ENCODE measurements at places on chromosomes 4 and X.

DNA sequence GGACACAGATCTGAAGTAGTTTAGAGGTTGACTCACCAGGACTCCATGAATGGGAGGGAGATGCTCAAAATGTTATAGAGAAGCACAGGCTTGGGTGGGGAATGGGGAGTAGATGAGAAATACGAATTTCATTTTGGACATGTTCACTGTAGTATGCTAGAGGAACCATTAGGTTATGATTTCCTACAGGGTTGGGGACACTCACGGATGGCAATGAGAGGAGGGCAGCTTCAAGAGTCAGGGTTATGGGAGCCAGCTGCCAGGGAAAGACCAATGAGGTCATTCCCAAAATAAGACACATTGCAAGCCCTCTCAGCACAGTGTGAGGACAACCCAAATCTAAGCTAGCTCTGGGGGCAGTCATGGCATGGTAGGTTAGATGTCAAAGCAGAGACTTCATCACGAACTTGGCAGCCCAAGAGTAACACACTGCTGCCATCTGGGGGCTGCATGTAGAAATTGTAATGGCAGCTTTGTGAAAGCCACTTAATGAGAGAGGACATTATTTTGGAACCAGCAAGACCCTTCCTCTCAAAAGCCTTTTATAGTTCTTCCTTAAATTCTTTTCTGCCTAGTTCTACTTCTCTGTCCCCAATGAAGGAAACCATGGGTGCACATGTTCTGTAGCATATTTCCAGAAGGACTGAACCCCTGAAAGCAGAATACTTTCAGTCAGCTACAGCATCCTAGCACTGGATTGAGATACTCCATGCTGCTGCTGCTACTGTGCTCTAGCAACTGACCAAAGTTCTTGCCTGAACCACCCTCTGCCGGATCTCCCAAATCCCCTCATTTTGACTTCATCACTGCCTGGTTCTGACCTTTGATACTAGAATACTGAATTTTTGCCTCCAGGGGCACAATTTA lies 16.2 kb upstream of the ZCCHC12 start:
- DNase-seq: peak; percentile 26

DNA sequence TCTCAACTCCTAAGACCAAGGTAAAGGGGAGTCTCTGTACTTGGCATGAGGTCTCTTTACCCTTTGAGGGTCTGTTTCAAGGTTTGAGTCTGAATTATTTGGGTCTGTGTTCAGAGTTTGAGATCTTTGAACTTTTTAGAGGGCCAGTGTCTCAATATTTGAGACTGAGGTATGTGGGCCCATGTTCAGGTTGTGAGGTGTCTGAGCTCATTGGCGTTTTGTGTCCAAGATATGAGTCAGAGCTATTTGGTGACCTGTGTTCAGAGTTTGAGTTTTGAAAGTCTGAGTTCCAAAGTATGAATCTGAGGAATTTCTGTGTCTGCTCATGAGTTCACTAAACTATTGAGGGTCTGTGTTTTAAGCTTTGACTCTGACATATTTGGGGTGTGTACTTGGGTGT lies 36.7 kb upstream of the PAGE4 start:
- DNase-seq: no peak

DNA sequence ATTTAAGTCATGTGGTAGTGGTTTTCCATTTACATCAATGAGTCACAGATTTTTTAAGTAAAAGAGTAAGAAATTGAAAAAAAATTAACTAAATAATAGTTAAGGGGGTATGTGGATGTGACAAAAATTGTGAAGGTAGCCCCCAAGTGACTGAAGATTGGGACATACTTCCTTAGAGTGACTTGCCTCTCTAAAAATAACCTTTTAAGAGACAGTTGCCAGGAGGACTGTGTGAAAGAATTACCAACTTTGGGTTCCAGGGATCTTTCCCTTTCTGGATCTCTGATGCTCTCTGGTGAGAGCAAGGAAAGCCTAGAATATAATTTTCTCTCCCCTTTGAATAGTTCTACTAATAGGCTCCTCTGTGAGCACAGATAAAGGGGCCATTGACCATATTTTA lies 42.7 kb downstream of the NHSL2 start:
- no peak for DNase-seq

GRCh38 chrX:47264483-47265173 lies 31.8 kb downstream of the USP11 start:
- DNase-seq: no peak

DNA sequence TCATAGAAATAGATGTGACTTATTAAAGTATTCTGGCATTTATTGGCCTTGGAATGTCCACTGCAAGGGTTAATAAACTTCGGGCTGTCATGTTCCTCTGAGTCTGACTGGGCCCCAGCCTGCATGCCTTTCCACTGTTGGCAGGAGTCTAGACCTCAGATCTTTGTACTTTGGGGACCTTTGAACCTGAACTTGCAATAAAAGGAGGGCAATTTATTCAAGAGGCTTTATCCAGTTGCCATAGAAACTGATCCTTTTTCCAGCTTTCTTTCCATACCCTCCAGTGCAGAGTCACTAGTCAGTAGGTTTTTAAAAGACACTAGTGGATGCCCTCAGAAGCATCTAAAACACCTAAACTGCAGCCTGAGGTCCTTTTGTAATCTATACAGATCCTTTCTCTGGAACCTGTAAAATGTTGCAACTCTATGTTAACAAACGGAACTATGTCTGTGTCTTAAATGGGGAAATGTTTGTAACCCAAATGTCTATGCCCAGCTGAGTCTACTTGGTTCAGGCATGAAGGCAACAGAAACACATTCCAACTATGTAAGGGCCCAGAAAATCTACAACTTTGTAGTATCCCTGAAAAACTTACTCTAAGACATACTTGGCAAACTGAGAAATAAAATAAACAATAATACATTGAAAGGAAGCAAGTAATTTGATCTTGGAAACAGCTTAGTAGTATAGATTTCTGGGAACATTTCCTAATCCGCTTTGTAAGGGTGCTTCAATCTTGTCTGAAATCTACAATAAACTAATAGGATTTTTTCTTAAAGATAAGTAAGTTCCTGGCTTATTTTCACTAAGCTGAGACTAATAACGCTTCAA lies 41.5 kb downstream of the SOWAHB start:
- DNase-seq: no peak

DNA sequence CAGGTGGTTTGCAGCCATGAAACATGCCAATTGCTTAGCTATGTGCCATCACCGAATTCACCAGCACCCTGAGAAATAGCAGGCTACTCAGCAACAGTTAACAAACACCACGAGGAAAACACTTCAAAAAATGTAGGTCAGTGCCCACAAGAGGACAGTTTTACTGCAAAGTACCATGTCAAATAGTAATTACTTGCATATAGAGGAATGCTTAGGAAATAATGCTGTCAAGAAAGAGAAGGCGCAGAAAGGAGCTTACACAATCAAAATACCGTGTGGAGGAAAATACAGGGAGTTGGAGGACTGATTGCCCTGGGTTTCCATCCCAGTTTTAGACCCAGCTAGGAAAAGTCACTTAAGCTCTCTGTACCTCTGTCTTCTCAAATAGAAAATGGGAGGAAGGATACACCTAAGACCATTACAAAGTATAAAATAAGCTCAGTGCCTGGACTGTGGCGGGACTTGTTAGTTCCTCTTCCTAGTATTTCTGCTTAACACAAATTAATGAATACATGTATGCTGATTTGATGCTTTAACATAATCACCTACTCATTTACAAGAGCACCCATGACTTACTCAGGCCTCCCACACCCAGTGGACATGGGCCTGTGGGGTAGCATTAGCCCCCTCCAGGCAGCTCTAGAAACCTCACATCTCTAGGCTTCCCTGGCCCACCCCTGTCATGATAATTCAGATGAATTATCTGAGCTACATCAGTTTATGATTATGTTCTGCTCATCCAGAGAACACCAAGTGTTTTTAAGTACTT lies 44.5 kb upstream of the IL21 start:
- no peak for DNase-seq

DNA sequence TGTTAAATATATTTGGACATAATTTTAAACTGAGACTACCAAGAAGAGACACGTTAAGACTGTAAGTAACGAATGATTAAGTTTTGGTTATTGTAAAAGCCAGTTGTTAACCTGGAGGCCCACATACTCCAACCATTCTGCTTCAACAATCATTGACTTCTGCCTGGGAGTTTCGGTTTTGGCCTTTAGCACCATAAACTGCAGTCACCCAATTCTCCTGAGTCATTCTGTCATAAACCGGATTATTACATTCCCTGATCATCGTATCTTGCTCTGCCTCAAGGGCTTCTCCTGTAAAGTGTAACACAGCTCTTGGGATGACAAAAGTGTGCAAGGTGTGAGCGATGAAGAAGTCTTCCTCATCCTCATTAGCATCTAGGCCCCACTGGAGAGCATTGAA lies 46.9 kb upstream of the PABPC1L2A start:
- no peak for DNase-seq

- no peak for DNase-seq
Observed at GRCh38 chr4:128565565-128566186, 243.8 kb upstream of the JADE1 start.

DNA sequence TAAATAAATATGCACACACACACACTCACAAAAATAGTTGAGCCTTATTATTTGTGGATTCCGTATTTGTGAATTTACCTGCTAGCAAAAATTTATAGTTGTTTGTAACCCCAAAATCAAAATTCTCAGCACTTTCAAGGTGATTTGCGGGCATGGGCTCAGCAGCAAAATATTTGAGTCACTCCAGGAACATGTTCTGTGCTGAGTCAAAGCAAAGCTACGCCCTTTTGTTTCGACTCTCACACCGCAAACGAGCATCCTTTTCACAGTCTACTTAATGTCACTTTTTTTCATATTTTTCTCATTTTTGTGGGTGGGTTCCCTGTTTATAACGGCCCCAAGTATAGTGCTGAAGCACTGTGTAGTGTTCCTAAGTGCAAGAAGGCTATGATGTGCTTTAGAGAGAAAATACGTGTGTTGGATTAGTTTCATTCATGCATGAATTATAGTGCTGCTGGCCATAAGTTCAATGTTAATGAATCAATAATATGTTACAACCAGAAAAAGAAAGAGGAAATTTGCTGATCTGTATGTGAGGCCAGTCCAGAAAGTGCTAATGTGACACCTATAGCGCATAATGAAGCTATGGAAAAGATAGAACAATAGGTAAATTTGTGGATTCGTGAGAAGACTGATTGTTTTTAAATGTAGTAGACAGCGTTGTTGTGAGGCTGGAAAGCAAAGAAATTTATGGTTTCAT lies 723.2 kb upstream of the AGA start:
- DNase-seq: no peak

DNA sequence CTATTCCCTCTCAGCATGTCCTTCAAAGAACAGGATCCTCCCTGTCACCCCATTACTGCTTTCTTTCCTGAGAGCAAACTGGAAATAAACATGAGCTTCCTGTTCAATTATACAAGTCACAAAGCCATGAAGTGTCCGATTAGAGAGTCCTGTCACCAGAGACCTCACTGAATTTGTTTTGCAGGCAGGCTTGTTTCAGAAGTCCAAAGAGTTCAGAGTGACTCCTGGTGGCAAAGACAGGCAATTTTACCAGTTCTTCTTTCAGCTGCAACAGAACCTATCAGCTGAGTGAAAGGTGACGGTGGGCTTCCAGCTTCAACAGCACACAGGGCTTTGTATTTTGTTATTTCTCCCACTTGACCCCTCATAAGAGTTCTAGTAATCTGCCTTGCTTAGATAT lies 6.4 kb downstream of the ELK1 start:
- DNase-seq: no peak

DNA sequence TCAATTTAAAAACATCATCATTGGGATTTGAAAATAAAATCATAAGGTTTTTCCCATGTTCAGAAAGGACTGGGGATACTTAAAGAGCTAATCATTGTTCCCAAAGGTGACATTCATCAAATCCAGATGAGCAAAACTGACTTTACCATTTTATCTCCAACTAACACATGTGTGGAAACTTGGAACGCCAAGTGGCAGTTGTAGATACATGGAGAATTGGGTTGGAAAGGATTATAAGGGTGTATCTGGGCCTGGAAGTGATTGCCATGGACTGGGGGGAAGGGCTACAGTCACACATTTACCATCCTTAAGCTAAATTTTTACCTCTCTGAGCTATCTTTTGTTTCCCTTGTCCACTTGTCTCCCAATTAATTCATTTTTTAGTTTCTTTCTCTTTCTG lies 203.4 kb downstream of the SLC39A8 start:
- DNase-seq: no peak

- DNase-seq: no peak
Observed at GRCh38 chr4:27357283-27357682, 496.6 kb downstream of the STIM2 start.

- no peak for DNase-seq
Observed at GRCh38 chr4:53935780-53936179, 128.6 kb downstream of the CHIC2 start.

GRCh38 chr4:66279084-66279483 lies 608.8 kb upstream of the EPHA5 start:
- DNase-seq: no peak

DNA sequence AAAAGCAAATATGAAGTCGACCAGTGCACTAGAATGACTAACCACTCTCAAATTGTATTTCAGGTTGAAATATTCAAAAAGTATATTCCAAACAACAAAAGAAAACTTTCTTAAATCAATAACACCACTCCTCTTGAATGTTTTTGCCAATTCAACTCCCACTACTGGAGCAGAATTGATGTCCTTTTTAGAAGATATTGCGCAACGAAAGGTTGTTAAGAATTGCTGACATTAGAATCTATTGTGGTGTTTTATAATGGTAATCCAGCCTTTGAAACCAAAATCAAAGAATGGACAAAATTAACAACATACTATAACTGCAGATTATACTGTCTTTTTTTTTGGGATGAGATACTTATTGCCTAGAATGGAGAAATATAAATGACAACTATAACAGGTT lies 331.3 kb downstream of the GRXCR1 start:
- DNase-seq: no peak

DNA sequence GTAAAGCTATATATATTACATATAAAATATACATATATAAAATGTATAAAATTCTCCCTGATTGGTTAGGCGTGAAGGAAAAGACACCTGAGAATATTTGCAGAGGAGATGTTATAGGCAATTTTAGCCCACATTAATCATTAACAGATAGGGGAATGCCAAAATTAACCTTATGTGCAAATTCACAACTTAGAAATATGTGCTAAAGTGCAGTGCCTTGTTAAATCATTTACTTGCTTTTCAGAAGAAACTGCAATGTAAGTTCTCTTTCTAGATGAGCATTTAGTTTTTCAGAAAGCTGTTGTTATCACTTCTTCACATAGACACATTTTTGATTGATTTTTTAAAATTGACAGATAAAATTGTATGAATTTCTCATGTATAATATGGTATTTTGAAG lies 5.6 kb downstream of the TASL start:
- DNase-seq: no peak

DNA sequence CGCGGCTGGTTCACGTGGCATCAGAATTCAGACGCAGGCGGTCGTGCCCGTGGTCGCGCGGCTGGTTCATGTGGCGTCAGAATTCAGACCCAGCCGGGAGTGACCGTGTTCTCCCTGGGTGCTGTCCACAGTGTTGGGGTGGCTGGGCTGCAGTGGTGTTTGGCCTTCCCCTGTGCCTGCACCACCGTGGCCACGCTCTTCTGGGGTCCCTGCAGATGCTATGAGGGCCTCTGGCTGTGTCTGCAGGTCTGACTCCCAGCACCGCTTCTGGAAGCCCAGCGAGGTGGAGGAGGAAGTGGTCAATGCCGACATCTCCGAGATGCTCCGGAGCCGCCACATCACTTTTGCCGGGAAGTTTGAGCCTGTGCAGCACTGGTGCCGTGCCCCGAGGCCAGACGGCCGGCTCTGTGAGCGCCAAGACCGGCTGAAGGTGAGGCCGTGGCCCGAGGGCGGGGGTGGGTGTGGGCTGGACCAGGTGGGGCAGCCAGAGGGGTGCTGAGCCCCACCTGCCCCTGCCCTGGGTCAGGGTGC lies 26.4 kb downstream of the NKX1-1 start:
- DNase-seq: no peak

- no peak for DNase-seq
Observed at GRCh38 chr4:122122083-122122482, 30.0 kb upstream of the BLTP1 start.
